NCI-H345 (cell line): ENCODE measurements at places on chromosomes 7 and 10.

DNA sequence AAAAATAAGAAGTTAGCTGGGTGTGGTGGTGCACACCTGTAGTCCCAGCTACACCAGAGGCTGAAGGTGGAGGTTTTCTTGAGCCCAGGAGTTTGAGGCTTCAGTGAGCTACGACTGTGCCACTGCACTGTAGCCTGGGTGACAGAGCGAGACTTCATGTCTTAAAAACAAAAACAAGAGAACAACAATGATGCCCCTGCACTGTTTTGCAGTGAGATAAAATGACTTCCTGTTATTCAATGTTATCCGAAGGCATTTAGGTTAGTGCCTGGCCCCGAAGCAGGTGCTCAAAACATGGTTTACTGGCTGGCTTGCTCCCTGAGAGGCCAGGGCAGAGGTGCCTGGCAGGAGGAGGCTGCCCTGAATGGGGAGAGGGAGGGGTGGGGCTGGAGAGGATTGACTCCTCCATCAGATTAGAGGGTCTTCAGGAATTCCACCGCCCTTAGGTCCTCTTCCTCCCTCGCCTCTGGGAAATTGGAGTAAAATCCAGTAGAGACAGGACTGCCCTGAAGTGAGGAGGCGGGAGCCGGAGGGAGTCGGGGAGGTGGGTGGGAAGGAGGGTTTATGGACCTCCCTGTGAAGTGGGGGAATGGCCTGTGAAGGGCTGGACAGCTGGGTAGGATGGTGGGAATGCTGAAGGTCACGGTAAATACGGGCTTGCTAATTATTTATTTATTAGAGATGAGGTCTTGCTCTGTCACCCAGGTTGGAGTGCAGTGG lies 6.8 kb upstream of the CLDN4 start:
- DNase-seq, result no peak

- no peak for DNase-seq
Measured at GRCh38 chr10:35335133-35336083, 901 bp upstream of the CCNY start.

GRCh38 chr7:138746073-138746472 lies 44.9 kb upstream of the SVOPL start:
- DNase-seq, result no peak

DNA sequence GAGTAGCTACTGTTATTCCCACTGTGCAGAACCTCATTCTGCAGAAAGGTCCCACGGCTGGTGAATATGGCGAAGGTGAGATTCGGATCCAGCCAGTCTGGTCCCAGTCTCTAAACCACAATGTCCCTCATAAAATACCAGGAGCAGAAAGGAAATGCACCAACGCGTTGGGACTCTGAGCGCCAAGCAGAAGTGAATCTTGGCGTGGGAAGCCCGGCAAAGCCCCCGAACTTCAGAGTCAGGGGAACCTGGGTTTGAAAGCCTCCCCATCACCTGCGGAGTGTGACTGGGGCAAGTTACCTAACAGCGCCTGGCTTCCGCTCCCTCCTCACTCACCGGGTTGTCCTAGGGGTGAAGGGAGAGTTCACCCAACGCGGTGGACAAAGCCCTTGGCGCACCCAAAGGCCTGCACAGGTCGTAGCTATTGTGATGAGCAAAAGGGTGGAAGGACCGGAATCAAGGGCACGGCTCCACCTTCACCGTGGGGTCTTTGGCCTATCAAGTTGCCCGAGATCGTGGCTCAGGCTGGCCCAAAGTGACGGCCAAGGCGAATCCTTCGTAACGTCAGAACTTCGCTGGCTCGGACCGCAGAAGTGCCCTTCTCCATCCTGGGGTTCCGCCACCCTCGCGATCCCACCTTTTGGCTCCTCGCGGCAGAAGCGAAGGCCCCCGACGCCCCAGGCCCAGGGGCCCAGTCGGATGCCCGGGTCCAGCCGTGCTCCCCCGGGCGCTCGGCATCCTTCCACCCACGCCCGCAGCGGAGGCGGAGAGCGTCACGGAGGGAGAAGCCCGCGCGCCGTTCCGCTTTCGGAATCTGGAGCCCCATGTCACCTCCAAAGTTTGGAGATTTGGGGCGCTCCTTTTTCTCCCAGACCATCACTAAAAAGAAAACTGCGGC lies 811 bp downstream of the RGS10 start:
- DNase-seq, result no peak

GRCh38 chr7:137538361-137538762 lies 194.8 kb upstream of the PTN start:
- no peak for DNase-seq

DNA sequence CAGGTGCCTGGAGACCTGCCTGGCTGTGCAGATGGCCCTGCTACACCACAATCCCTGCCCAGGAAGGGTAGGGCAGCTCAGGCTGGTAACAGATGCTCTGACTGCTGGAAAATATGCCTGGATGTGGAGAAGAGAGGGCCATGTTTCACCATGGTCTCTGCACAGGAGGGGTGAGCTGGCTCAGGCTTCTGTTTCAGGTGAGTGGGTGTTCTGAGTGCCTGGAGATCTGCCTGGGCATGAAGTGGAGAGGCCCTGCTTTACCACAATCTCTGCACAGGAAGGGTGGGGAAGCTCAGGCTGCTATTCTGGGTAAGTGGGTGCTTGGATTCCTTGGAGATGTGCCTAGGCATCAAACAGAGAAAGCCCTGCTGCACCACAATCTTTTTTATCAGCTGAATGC lies 350.1 kb downstream of the KIF20B start:
- DNase-seq, result peak; percentile 69

GRCh38 chr7:94344826-94345225 lies 49.9 kb upstream of the COL1A2 start:
- DNase-seq, result no peak

DNA sequence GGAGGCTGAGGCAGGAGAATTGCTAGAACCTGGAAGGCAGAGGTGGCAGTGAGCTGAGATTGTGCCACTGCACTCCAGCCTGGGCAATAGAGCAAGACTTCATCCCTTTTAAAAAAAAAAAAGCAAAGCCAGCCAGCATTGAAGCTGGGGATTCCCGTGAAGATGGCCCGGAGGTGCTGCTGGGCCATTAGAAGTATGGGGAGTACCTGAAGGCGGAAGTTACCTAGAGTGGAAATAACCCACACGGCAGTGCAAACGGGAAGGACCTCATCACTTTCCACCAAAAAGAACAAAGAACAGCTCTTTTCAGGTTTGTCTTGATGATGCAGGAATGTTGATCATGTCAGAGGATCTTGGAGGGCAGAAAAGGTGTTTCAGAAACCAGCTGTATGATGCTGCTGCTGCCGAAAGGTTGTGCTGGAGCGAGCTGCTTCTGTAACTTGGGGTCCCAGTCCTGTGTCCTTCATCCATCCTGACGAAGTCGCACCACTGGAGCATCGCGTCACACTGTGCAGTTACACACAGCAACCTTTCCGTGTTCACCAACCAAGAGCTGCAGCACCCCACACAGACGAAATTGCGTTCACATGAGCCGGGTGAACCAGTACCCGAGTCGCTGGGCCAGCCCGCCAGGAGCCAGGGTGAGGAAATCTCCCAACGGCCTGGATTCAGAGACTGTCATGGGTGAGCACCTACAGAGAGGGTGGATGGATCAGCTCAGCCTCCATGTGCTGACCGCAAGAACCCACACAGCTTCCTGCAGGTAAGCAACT lies 8.2 kb downstream of the ZFAND2A start:
- no peak for DNase-seq

DNA sequence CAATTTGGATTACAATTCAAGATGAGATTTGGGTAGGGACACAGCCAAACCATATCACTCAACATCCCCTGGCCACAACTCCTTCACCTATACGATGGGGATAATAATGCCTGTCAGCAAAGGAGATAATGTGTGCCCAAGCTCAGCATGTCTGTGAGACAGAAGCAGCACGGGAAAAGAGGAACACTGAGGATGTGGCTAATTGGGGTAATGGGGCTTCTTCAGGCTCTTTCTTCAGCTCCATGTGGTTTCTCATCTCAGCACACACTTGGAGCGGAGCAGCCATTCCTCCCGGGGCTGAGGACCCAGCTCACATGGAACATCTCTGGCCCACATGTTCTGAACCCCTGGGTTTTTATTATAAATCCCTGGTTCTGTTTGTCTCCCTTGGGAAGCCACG lies 136.0 kb upstream of the NAMPT start:
- DNase-seq, result no peak

GRCh38 chr7:149680331-149681025 lies 92.9 kb downstream of the ZNF467 start:
- DNase-seq, result no peak

GRCh38 chr10:126046831-126047230 lies 150.5 kb downstream of the FANK1 start:
- no peak for DNase-seq

- DNase-seq, result no peak
Measured at GRCh38 chr10:75525067-75525466, 93.6 kb downstream of the LRMDA start.

DNA sequence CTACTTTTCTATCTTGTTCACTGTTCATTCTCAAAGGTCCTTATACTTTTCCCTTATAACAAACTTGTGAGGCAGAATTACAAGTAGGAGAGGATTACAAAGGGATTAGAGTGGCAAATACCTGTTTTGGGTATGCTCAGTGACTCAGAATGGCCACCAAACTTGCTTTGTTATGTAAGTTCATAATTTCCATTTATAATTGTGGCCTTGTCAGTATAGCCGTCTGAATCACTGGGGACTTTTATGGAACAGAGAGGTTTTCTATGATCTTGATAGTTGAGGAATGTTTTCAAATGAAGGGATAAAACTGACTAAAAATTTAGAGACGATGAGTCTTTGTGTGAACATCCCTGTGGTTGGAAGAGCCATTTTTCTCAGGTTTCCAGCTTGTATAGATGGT lies 116.2 kb downstream of the SND1 start:
- DNase-seq, result no peak

GRCh38 chr7:147276783-147277370 lies 1160.3 kb downstream of the CNTNAP2 start:
- DNase-seq, result peak; percentile 36

DNA sequence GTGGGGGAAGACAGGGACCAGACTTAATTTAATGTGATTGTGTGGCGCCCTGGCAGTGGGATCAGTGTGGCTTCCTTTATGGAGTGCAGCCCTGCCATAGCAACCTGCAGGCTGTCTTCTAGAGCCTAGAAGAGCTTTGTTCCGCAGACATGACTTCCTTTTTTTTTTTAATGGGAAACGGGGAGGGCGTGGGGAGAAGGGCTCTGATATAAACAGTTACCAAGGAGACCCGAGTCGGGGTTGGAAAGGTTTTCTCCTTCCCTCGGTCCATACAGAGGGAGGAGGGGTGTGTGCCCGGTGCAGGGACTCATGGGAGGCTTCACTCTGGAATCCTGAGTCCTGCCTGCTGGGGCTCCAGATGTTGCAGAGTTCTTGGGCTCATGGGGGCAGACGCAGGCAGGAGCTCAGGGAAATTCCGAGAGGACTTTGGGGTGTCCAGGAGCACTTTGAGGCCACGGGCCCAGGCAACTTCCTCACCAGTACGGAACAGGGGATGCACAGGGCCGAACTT lies 26.9 kb downstream of the TMEM120A start:
- no peak for DNase-seq

DNA sequence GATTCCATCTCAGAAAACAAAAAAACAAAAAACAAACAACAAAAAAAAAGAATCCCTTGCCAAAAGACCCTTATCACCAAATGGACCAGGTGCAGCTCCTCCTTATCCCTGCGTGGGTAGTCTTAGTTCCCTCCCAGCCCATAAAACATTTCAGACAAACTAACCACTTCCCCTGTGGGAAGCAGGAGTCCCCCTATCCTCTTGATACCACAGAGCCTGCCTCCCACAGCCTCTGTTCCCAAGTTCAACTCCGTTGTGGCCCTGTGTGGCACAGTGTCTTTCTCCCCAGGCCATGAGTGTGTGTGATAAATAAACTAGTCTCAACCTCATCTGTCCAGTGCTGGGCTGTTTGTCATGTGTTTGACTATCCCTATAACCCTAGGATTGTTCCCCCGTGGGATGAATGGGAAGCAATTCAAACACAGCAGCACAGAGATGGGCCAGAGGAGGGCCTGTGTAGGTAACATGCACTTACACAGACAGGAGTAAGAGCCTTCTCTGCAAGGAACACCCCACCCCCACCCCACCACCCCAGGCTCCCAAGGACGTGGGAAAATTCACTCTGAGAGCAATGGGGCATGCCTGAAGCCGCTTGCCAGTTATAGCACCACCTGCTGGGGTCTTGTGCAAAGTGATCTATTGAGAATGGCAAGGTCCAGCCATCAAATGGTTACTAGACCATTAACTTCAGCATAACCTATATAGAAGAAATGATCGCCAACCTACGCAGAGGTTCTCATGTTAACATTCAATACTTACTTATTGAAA lies 147.1 kb upstream of the GHITM start:
- DNase-seq, result peak; percentile 4

- DNase-seq, result no peak
Measured at GRCh38 chr10:43127442-43127841, 10.8 kb upstream of the CSGALNACT2 start.
